ENCODE measurements at places on chromosomes 11 and 22. TPM values are rescaled to one million over a fixed set of nuclear protein-coding genes. Genes with fewer than 3 reads are reported as not detected.

RIC3 gene
- total RNA-seq, result 0.96 TPM

- H3K27me3 ChIP-seq, result peaks cover 70% of the 10 kb centered on the region
- no peak overlapping the region for H3K27ac ChIP-seq
- no peak overlapping the region for H3K4me3 ChIP-seq
Measured at GRCh38 chr11:24556693-24557092, 59.8 kb downstream of the LUZP2 start.

GRCh38 chr11:126348806-126349582 lies 6.5 kb upstream of the ST3GAL4 start:
- H3K27ac ChIP-seq, result no peak overlapping the region
- H3K36me3 ChIP-seq, result peaks cover 14% of the 10 kb centered on the region
- no peaks in the 10 kb centered on the region for H3K27me3 ChIP-seq
- H3K4me1 ChIP-seq, result peaks cover 34% of the 10 kb centered on the region
- H3K4me3 ChIP-seq, result no peak overlapping the region
- no peak for DNase-seq

GRCh38 chr11:11076276-11076675 lies 218.4 kb upstream of the ZBED5 start:
- no peaks in the 10 kb centered on the region for H3K36me3 ChIP-seq
- H3K4me1 ChIP-seq, result peaks cover 5% of the 10 kb centered on the region
- peaks cover 66% of the 10 kb centered on the region for H3K27me3 ChIP-seq
- H3K4me3 ChIP-seq, result no peak overlapping the region
- no peak overlapping the region for H3K27ac ChIP-seq

DNA sequence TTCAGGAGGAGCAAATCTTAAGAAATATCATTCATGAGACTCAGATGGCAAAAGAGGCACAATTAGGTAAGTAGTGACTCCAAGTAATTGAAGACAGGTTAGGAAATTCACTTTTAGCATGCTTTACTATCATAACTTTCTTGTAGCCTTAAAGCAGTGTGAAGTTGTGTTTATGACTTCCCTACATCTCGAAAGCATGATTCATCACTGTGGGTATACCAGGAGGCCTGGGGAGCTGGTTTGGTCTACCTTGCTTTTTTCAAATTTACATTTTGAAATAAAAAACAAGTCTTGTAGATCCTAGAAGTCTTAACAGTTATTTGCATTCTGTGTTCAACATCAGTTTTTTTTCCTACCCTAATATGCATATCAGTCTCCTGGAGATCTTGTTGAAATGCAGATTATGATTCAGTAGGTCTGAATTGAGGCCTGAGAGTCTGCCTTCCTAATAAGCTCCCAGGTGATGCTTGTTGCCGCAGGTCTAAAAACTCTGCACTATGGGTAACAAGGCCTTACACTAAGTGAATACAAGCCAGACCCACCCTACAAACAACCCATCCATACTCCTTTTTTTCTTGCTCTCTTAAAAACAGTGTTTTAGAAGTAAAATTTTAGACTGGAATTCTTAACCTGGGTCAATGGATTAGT lies 41.4 kb downstream of the TTC17 start:
- no peaks in the 10 kb centered on the region for H3K4me1 ChIP-seq
- no peak overlapping the region for H3K4me3 ChIP-seq
- H3K36me3 ChIP-seq, result peaks cover 80% of the 10 kb centered on the region
- no peak for DNase-seq
- no peaks in the 10 kb centered on the region for H3K27me3 ChIP-seq

DNA sequence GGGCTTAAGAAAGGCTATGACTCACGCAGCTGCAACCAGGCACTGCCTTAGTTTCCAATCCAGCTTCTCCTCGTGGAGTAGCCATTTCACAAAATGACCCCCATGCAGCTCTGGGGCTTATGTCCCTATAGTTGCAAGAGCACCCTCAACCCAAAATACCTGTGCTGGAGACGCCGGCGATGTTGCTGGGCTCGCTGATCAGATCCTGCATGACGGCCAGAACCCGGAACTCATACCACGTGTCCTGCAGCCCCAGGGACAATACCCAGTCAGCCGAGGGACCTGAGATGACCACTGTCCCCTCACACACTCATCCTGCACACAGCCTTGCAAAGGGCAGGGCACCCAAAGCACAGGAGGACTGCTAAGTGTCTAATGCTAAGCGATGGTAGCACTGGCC lies 32.1 kb downstream of the IGSF9B start:
- no peak for DNase-seq
- no peaks in the 10 kb centered on the region for H3K27me3 ChIP-seq
- peaks cover 18% of the 10 kb centered on the region for H3K4me1 ChIP-seq
- no peak overlapping the region for H3K27ac ChIP-seq

- H3K27me3 ChIP-seq, result no peaks in the 10 kb centered on the region
- no peak overlapping the region for H3K4me3 ChIP-seq
- H3K4me1 ChIP-seq, result peaks cover 36% of the 10 kb centered on the region
- no peaks in the 10 kb centered on the region for H3K36me3 ChIP-seq
Measured at GRCh38 chr11:92131289-92131865, 93.2 kb upstream of the FAT3 start.

DNA sequence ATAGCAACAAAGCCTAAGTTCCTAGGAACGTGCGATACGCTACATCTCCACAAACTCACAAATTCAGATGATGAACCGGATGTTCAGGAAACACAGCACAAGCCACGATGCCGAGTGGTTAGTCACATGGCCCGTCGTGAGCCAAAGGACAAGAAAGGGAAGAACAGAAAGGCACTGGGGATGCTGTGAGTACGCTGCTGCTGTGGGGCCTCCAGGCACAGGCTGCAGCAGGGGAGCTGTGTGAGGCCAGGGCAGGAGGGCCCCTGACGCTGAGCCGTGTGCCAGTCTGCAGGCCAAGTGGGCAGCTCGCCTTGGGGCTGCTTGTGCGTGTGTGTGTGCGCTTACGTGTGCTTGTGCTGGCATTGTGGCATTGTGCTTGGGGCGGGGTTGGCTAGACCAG lies 89.4 kb downstream of the CTTN start:
- no peaks in the 10 kb centered on the region for H3K36me3 ChIP-seq
- H3K4me3 ChIP-seq, result no peak overlapping the region

DNA sequence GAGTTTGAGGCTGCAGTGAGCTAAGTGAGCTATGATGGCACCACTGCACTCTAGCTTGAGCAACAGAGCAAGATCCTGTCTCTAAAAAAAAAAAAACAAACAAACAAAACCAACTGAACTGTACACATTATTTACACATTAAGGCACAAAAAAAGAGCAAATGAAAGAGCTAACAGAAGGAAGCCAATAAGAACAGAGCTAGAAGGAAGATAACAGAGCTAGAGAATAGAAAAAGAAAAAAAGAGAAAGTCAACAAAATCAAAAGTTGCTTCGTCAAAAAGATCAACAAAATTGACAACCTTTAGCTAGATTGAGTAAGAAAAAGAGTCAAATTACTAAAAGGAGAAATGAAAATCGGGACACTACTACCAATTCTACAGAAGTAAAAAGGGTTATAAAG lies 25.0 kb downstream of the GUCD1 start:
- H3K36me3 ChIP-seq, result no peaks in the 10 kb centered on the region
- H3K4me1 ChIP-seq, result no peaks in the 10 kb centered on the region
- H3K27ac ChIP-seq, result no peak overlapping the region
- no peak for DNase-seq

DNA sequence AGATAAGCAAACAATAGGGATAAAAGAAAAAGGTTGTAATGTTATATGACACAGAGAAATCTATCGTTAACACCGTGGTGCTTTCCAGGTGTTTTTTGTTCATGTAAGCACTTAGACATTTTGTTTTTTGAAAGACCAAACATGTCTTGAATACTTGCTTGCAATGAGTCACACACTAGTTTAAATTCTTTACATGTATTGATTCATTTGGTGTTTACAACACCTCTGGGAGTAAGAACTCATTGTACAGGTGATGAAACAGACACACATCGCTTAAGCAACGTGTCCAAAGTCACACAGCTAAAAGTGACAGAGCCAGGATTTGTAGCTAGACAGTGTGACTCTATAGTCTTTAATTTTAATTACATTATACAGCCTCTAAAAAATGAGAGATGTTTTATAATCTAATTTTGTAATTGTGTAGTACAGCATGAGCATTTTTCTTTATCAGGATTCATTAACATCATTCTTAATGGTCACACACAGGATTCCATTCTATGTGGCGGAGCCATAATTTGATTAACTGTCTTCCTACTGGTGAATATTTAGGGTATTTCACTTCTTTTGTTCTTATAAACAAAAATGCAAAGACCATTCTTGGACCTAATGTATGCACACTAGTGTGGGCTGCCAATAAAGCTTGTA lies 148.8 kb downstream of the DBX1 start:
- no peak overlapping the region for H3K27ac ChIP-seq
- H3K27me3 ChIP-seq, result no peaks in the 10 kb centered on the region
- H3K4me3 ChIP-seq, result no peak overlapping the region
- DNase-seq, result peak; percentile 82
- H3K4me1 ChIP-seq, result peaks cover 35% of the 10 kb centered on the region

DNA sequence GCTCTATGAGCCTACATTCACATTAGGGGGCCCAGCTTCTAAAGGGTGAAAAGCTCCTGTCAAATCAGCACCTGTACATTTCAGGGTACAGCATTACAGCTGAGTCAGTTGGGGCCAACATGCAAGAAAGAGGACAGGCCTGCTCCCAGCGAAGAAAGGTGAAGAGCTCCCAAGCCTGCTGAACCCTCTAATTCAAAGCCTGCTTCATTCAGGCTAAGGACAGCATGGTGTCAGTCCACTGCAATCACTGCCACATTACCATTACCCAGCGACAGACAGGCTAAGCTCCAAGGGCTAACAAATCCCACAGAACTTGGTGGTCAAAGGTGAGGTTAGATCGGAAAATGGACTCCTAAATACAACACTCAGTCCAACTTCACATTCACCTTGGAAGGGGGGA lies 65.4 kb upstream of the CHRM4 start:
- H3K4me1 ChIP-seq, result peaks cover 11% of the 10 kb centered on the region
- H3K4me3 ChIP-seq, result no peak overlapping the region
- H3K27ac ChIP-seq, result no peak overlapping the region
- DNase-seq, result no peak

DNA sequence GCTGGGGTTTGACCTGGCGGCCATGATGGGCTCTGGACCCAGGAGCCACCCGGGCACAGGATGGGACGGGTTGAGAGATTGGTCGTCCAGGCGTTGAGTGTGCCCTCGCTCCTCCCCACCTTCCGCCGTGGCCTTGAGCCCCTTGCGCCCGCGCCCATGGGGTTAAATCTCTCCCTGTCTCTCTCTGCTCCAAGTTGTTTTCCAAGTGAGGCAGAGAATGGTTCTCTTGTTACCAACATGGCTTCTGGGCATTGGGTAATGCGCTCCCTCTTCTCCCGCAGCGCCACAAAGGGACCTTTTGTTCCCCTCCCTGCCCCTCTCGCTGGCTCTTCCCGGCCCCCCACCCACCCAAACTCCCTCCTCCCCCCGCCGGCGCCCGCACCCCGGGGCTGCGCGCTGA lies 18.8 kb upstream of the PICK1 start:
- no peaks in the 10 kb centered on the region for H3K27me3 ChIP-seq
- H3K27ac ChIP-seq, result no peak overlapping the region
- H3K4me1 ChIP-seq, result peaks cover 15% of the 10 kb centered on the region
- DNase-seq, result no peak
- H3K4me3 ChIP-seq, result no peak overlapping the region

GRCh38 chr22:46504584-46504983 lies 32.8 kb downstream of the CELSR1 start:
- no peaks in the 10 kb centered on the region for H3K36me3 ChIP-seq
- H3K4me3 ChIP-seq, result no peak overlapping the region
- no peak for DNase-seq
- H3K4me1 ChIP-seq, result peaks cover 11% of the 10 kb centered on the region
- H3K27me3 ChIP-seq, result no peaks in the 10 kb centered on the region

All from MCF 10A (cell line).